ENCODE measurements at places on chromosomes 1 and 21.

- DNase-seq: no peak
Observed at GRCh38 chr1:153384958-153385580, 5.8 kb downstream of the S100A8 start.

- DNase-seq: no peak
Observed at GRCh38 chr1:45393718-45394302, 53.6 kb upstream of the MUTYH start.

- DNase-seq: no peak
Observed at GRCh38 chr1:34987018-34987417, 1.9 kb upstream of the TMEM35B start.

DNA sequence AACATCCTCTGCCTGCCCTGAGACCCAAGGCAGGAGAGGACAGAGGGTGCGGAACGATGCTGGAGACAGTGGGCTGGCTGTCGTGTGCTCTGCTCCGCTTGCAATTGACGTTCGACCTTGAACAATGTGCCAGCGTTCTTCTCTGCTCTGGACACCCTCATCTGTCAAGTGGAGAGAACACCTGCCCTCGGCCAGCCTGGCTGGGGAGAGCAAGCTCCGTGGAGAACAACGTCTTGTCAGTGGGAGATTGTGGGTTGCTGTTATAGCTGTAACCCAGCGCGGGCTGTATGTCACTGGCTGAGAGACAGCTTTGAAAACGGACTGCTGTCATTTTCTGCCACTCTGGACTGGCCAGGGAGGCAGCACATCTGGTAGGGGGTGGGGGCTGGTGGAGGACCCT is 14.7 kb downstream of the KIAA1614 start:
- DNase-seq: no peak

DNA sequence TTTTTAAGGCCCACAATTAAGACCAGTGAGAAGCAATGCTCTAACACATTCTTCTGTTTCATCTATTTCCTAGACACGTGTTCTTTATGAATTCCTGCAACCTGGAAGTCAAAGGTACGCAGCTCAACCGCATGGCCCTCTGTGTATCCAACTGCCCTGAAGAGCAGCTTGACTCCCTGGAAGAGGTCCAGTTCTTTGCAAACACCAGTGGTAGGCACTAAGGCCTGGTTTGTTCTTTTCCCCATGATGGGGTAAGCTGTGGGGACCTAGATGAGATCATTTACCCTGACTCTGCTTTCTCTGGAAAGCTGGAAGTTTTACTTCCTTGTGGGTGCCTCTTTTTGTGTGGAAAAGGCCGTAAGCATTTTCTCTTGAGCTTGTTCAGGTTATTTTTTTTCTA is 7.3 kb downstream of the SLC44A3 start:
- no peak for DNase-seq

- DNase-seq: no peak
Observed at GRCh38 chr1:204222764-204223055, 8.9 kb upstream of the GOLT1A start.

GRCh38 chr21:40555021-40555528 is 291.9 kb downstream of the DSCAM start:
- no peak for DNase-seq

- no peak for DNase-seq
Observed at GRCh38 chr1:31552489-31552888, 23.8 kb upstream of the TINAGL1 start.

GRCh38 chr1:108753363-108753762 is 6.9 kb downstream of the STXBP3 start:
- no peak for DNase-seq

DNA sequence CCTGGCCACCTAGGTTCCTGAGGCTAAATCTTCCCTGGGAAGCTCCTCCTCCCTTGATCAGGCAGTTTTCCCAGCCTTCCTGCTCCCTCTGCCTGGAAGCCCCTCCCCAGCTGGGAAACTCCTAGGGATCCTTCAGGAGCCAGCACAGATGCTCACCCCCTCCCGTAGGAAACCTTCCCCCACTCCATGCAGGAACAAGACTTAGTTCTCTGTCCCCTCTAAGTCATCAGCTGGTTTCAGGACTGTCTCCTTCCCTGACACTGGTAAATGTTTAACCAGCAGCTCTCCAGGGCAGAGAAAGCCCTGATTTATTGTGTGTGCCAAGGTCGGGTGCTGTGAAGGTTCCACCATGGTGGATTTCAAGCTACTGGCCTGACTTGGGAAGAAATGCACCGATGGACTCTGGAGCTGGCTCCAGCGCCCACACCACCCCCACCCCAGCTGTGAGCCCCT is 25.0 kb downstream of the TTC39A start:
- DNase-seq: no peak

DNA sequence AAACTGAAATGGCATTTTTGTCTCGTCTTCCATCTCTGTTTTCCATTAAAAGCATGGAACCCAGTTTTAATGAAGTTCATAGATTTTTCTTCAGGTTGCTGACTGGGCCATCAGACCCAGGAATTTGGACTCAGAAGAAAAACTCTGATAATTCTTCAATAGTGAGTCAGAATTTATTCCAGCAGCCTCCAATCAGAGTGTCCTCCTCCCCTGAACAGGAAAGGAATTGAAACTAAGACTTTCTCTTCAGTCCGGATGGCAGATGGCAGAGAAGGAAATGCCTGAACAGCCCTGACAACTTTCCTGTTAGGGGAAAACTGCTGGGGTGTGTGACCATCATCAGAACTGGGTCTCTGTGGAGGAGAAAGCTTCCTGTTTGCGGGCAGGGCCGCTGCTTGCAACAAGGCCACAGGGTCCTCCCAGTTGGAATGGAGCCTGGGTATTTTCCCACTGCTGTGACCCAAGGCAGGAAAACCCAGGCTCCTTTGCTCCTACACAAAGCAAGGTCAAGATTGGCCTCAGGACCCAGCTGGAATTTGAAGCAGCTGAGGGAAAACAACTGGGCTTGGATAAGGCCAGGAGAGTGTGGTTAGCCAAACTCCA is 20.7 kb downstream of the CD34 start:
- no peak for DNase-seq

DNA sequence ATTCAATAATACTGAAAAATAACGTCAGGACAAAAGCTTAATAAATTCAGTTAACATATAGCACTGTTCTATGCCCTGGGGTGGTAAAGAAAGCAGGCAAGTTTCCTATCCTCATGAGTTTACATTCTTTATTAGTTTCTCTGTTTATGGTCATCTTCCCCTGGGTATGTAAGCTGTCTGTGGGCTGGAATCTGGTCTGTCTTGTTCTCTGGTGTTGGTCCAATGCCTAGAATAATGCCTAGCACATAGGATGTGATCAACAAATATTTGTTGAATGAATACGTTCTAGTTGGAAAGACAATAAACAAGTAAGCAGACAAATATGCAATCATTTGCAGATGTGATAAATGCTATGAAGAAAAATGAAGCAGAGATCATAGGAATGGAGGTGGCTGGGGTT is 7.2 kb upstream of the IGSF3 start:
- DNase-seq: no peak

- DNase-seq: no peak
Observed at GRCh38 chr1:183962903-183963302, 74.6 kb downstream of the COLGALT2 start.

- DNase-seq: no peak
Observed at GRCh38 chr21:44802396-44803153, 955 bp upstream of the UBE2G2 start.

DNA sequence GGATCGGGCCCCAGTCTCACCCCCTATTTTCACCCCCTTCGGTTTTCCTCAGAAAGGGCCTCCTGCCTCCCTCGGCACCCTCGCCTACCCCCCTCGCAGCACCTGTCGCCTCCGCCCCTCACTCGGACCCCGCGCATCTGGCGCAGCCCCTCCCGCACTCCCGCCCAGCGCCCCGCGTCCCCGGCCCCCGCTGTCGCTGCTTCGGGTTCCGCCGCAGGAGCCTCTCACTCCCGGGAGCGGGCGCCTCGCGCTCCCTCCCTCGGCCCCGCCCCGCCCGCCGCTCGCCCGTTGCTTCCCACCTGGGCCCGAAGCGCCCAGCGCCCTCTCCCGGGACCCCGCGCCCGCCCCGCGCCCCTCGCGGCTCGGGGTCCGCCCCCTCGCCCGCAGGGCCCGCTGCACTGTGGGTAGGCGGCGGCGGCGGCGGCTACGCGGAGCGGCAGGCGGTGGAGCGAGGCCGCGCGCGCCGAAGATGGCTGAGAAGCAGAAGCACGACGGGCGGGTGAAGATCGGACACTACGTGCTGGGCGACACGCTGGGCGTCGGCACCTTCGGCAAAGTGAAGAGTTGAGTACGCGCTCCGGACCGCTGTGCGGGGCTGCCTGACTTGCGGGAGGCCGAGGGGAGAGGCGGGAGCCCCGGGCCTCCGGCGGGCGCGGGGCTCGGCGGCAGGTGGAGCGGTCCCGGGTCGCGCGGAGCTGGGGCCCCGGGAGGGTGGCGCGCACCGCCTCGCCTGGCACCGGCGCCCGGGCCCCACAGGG is at the start of gene PRKAA2:
Gene PRKAA2 (plus strand): TSS at position 396 of the 758 bp plus-strand sequence. CDS start 74 bp downstream, at position 470.
- no peak for DNase-seq
